Activated CD4-positive, alpha-beta memory T cell treated with anti-CD3 and anti-CD28 coated beads, Interleukin-2, amount 10 ng/mL, durations not matched to agents 7 days and 5 days (primary cell): ENCODE measurements at places on chromosomes 11 and 22.

DNA sequence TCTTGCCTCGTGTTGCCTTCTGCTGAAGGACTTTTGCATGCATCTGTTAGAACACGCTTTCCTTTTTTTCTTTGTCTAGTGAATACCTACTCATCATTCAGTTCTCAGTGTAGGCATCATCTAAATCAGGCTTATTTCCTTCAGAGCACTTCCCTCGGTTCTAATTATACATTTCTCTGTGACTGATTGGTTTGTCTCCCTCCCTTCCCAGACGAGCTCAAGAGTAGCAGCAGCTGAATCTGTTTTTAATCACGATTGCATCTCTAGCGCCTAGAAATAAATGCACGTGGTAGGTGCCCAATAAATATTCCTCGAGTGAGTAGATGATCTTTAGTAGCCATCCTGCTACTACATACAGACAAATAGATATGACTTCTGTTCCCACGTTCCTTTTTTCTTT is 6.3 kb downstream of the CEP164 start:
- DNase-seq = no peak

GRCh38 chr11:60158636-60159035 is 24.2 kb downstream of the MS4A6A start:
- no peak for DNase-seq

DNA sequence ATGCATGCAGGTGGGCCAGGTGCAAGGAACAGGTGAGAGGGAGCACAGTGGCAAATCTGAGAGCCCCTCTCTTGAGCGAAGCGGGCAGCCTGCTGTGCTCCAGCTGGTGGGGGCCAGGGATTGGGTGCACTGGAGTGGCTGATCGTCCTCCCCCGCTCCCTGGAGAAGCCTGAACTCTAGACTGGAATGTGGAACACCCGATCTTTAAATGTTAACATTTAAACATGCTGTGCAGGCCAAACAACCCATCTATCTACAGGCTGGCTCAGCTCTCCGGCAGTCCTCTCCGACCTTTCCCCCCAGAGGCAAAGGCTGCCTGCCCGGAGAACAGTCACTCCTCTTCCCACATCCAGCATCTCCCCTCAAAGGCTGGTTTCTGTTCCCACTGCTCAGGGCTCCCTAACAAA is 5.1 kb downstream of the MRGPRF start:
- no peak for DNase-seq

DNA sequence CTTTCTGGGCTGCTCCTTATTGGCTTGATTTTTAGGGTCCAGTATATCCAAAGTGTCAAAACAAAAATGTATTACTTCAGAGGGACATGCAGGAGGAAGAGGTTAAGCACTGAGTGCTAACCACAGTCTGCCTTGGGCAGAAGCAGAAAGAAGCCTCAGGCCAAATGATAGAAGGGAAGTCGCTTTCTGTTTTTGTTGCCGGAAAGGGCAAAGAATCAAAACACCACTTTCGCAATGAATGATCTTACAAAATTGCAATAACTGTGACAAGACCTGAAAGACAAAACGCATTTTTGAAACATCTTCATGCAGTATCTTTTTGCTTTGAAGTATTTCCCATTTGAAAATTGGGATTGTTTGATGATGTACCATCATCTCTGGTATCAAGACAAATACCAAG is 70.1 kb upstream of the PICALM start:
- peak; percentile 60 for DNase-seq

DNA sequence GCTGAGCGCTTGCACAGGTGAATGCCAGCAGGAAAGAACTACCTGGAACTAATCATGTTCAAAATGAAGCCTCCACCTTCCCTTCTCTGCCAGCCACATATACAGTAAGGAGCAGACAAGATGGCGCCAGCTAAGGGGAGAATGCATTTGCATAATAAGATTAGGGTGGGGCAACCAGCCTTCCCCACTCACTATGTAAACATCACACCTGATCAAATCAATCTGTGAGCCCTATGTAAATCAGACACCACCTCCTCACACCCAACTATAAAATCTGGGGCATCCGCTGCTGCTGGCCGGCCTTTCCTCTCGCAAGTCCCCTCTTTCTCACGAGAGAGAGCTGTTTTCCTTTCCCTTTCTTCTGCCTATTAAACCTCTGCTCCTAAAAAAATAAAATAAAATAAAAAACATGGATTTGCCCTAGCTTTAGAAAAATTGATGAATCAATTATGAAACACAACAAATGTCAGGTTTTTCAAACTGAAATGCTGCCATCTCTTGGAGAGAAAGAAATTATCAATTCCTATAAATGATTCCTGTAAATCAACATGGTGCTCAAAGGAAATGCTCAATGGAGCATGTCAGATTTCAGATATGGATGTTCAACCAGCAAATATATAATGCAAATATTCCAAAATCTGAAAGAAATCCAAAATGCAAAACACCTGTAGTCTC is 108.9 kb downstream of the SGSM3 start:
- DNase-seq = no peak

DNA sequence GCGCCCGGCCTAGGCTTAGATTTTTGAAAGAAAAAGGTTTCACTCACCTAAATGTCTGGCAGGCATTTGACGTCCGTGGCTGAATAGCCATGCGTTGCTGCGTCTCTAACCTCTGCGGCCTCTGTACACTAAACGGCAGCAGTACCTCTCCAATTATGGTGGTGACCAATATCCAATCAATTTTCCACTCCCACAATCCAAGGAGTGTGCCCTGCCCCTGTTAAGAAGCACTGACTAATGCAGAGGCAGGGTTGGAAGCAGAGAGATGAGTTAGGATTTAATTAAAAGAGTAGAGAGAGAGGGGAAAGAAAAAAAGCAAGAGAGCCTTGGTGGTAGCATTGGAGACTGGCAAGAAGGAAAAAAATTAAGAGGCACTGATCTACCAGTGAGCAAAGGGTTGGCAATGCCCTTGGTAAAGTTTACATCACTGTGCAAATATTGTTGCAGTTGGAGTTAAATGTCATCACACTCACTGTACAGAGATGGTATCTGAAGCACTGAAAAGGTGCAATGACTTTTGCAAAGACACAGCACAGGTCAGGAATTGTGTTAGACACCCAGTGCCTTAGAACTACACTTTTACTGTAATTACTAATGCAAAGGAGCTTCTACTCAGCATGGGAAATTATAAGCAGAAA is 526.7 kb downstream of the NTM start:
- no peak for DNase-seq

DNA sequence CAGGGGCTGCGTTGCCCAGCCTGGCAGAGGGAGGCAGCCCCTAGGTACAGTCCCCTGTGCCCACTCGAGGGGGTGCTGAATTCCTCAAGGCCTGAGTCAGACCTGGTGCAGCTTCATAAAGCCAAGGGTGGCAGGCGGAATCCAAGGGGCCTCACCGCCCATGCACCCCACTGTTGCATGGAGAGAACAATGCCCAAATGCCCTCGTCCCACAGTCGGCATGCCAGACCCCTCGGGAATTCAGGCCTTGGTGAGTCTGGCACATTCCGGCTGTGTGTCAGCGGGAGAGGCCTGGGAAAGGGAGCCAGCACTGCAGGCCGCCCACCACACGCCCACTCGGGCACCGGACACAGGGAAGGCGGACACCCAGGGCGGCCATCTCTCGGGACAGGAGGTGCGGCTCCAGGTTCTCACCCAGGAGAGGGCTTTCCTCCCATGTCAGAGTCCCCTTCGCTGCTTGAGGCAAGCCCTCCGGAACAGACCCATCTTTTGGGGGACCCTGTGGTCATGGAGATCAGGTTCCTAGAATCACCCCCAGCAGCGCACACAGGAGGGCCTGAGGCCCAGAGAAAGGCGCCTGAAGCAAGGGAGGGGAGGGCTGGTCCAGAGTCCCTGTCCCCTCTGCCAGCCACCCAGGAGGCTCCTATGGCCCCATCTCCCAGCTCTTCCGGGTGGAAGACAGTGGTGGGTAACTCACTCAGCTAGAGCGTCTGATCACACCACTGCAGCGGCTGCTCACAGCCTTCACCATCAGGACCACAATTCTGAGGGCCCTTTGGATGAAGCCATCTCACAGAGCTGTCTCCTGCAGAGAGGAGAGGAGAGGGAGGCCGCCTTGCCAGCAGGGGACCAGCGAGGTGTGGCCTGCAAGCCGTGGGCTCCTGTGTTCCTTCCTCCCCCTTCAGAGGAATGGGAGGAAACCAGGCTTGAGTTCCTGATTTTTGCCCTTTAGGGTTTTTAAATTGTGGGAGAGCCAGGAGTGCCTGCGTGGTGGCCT is 31.6 kb upstream of the KCNQ1OT1 start:
- DNase-seq = no peak

DNA sequence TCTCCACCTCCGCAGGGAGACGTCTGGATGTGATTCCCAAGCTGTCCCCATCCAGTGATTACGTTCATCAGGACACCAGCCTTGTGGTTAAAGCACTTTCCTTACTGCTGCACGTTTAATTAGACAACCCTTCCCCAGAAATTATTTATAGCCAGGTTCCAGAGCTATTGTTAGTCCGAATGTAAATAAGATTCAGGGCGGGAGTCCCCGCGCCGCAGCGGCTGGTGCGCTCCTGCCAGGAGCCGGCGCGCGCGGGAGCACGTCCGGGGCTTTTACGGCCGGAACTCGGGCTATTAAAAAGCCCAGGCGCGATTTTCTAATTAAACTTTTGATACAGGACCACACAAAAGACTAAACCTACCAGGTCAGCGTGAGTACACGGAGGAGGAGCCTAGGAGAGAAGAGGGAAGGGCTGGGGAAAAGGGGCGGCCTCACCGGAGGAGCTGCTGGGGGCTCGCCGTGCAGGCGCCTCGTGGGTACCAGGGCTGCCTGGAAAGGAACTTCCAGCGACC is 538.3 kb downstream of the OPCML start:
- DNase-seq = no peak

- DNase-seq = no peak
Observed at GRCh38 chr11:43567396-43567975, 113.1 kb upstream of the HSD17B12 start.

DNA sequence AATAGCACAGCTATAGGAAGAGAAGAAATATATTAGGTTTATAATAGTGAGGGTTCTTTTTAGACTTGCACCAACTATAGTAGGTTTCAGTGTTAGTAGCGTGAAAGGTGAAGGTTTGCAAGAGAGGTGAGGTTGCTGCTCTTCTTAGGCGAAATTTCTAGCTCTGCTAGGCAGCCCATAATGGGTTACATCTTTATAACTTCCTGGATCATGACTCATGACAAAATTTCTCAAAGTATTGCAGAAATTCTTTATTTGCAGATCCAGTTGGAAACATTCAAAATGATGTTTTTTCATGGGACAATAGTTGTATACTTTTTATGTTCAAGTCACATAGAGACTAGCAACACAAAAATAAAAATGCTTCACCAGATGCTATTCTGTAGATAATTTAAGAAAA is 260.0 kb downstream of the SOX6 start:
- DNase-seq = no peak

DNA sequence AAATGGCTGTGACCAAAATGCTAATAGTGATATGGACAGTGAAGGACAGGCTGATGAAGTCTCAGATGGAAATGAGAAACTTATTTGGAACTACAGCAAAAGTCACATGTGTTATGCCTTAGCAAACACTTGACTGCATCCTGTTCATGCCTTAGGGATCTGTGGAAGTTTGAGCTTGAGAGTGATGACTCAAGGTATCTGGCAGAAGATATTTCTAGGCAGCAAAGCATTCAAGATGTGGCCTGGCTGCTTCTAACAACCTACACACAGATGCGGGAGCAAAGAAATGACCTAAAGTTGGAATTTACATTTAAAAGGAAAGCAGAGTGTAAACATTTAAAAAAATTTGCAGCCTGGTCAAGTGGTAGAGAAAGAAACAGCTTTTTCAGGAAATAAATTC is 28.1 kb upstream of the CD81 start:
- DNase-seq = no peak

GRCh38 chr11:77813256-77813655 is 7.3 kb downstream of the RSF1 start:
- no peak for DNase-seq

DNA sequence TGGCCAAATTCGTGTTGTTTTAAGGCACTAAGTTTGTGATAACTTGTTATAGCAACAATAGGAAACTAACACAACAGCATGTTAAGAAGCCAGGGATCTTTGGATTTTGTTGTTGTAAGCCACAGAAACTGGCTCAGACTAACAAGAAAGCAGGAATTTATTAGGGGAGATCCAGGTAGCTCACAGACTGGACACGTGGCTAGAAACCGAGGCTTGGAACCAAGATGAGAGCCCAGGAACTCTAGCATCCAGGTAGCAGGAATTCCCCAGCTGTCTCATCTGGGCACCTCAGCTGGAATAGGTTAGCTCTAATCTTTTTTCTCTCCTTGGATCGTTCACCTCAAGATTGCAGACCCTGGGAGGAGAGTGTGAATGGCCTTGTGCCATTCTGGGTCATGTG is 24.9 kb downstream of the POLA2 start:
- DNase-seq = no peak

DNA sequence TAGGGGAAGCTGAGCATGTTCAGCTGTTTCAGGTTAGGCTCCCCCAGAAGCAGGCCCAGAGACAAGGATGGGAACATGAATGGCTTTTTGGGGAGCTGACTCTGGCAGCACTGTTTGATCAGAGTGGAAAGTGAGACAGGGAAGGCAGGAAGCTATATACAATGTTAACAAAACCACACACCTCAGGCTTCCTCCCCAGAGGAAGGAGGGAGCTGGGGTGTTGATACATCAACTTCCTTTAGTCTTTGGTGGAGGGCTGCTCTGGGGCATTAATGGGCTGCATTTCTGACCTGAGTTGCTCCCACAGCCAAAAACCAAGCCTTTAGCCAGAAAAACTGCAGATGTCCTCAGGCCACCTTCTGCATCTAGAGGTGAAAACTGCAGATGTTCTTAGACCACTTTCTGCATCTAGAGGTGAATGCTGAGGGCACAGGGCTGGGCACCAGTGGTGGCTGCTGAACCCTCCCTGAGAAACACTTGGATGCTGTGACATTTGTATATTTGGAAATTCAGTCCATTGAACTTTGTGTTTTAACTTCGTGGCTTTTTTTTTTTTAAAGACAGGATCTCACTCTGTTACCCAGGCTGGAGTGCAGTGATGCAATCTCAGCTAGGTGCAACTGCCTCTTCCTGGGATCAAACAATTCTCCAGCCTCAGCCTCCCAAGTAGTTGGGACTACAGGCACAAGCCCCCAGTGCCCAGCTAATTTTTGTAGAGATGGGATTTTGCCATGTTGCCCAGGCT is 49.9 kb downstream of the KIAA1671 start:
- peak; percentile 52 for DNase-seq

DNA sequence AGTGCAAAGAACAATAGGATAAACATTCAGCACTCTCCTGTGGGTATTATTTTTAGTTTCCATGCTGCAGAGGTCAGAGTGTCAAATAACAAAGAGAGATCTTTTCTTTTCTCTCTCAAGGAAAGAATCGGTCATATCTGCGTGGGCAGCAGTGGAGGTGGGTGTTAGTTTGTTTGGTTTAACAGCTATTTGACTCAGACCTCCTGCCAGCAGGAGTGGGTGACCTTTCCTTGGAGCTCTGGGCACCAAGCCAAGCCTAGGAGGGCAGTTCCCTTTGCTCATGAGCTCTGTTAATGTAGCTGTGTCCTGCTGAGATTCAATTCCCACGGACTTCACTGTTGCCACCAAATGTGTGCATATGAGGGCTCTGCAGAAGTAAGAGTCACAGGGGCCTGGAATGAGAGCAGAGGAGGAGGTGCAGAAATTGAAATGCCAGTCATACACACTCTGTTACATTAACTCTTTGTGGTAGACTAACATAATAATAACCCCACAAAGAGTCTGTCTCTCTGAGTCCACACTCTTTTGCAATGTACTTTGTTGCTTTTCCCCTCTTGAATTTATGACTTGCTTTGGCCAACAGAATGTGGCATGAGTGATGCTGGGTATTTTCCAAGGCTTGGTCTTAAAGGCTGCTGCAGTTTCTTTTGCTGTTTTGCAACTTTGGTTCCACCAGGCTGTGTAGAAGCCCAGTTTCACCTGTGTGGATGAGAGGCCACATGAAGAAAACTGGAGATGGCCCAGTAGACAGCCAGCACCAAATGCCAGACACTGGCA is 76.0 kb upstream of the GRK3 start:
- no peak for DNase-seq

- DNase-seq = no peak
Observed at GRCh38 chr11:3613998-3614741, 27.6 kb downstream of the ART5 start.
